ENCODE measurements at places on chromosomes 4 and X.

- DNase-seq: no peak
These were observed 132.0 kb upstream of the HDX start for GRCh38 chrX:84634201-84634782.

- no peak for DNase-seq
These were observed 40.5 kb downstream of the CASP6 start for GRCh38 chr4:109662771-109663170.

DNA sequence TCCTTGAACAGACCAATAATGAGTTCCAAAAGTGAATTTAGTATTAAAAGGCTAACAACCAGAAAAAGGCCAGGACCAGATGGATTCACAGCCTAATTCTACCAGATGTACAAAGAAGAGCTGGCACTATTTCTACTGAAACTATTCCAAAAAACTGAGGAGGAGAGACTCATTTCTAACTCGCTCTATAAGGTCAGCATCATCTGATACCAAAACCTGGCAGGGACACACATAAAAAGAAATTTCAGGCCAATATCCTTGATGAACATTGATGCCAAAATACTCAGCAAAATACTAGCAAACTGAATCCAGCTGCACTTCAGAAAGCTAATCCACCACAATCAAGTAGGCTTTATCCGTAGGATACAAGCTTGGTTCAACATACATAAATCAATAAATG is 35.8 kb upstream of the USP46 start:
- no peak for DNase-seq

GRCh38 chr4:8601556-8601955 is 9.0 kb downstream of the CPZ start:
- no peak for DNase-seq

DNA sequence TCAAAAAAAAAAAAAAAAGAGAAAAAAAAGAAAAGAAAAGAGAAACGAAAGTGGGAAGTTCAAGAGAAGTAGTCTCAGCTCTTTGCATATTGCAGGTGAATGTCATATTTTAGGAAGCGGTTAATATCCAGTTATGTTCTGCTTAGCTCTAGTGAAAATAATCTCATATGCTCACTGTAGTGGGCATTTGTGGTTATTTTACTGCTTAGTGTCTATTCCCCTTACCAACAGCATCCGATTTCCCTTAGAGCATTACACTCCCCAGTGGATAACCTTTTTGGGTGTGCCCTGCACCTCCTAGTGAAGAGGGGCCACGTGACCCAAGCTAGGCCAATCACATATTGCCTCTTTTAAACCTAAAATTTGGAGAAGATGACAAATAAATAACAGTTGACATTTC is 111.2 kb upstream of the ZNF827 start:
- no peak for DNase-seq

GRCh38 chrX:65607070-65607742 is 60.2 kb upstream of the MSN start:
- DNase-seq: peak; percentile 55

- no peak for DNase-seq
These were observed 44.4 kb downstream of the CRLF2 start for GRCh38 chrX:1167918-1168481.

DNA sequence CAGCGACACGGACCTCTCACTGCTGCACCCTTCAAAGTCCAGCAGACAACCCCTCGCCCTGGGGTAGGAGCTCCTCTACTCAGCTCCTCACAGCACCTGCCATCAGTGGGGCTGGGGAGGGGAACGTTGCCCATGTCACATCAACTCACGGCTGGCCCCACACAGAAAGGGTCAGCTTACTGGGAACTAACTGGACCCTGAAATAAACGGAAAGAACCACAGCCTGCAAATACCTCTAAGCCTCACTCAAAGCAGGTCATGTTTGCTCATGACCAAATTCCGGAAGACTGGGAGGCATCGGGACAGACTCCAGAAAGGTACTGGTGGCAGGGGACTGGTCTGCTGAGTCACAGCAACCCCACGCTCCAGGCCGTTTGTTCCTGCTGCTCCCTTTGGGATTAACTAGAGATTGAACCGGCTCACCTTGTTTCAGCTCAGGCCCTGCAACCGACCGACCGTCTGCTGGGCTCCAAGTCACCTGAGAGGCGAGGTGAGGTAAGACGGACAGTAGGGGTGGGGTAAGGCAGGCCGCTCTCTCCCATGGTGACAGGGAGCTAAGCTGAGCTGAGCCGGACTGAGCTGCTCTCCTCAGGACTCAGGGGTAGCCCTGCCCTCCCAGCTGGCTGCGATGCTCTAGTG is 5.6 kb downstream of the G6PD start:
- DNase-seq: no peak

- no peak for DNase-seq
These were observed 37.4 kb upstream of the IL1RAPL1 start for GRCh38 chrX:28549838-28550237.

DNA sequence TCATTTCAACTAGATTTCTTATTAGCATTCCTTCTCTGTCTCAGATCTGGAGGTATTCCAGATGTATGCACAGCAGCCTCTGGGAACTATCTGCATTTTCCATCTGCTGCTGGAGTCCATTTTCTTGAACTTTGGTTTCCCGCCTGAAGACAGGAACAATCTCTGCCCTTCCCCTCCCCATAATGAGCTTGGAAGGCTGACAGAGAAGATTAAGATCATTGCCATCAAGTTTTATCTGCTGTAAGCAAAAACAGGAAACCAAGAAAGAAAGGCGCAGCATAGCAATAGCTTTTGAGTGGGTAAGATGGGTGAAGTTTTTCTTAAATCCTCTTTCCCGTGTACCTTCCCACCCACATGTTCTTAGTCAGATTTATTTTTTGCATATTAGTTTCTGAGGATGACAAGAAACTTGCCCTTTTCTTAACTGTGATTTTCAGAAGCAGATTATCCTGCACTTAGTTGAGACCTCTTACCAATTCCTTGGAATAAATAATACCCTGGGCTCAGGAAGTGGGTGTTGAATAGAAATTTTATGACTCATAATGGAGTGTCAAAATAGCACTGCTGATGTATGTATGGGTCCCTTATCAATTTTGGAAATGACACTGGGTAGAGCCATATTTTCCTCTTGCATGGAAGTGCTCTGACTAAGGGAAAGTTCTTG is 78.3 kb downstream of the CT47B1 start:
- DNase-seq: peak; percentile 5

DNA sequence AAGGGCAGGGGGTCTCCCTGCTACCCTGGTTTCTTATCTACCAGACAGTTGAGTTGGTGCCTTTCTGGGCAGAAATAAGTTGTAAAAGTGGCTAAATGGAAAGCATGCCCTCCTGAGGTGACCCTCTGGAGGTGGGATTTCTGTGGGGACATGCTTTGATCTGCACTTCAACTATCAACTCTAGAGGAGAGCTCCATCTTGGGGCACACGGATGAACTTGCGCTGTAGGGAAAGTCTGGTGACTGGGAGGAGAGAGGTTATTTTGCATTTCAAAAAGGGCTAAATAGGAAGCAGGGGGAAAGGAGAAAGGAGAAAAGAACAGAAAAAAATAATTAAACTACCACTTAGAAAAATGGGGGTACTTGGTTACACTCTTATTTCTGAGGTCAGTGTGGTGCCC is 12.7 kb upstream of the RHOXF2B start:
- DNase-seq: no peak

DNA sequence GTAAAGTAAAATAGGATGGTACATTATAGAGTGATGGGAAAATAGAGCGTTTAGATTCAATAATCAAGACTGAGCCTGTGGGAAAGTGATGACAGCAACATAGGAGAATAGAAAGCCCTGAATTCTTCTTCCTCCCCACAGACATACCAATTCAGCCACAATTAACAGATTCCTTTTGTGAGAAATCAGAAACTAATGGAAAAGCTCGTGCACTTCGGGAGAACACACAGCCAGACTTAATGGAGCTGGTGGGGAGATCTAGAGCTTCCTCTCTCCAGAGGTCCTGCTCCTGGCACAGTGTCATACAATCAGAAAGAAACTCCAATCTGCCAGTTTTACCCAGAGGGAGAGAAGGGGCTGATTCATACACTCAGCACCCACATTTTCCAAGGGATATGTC is 676.3 kb upstream of the BOD1L1 start:
- no peak for DNase-seq

GRCh38 chr4:26204249-26204825 is 116.5 kb upstream of the RBPJ start:
- no peak for DNase-seq

DNA sequence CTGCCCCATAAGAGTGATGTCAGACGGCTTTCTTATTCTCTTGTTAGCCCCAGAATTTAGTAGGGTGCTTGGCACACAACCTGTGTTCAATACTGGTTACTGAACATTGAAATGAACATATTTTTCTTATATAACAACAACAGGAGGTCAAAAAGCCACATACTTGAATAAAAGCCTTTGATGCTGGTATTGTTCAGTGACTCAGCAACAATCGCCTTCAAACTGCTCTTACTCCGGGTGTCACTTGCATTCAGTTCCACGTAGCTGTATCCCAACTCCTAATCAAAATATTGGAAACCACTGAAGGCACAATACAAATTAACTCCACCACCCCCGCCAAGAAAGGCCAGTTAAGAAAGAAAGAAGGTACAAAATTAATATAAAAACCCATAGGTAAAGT is 61.5 kb downstream of the RFC1 start:
- DNase-seq: no peak

DNA sequence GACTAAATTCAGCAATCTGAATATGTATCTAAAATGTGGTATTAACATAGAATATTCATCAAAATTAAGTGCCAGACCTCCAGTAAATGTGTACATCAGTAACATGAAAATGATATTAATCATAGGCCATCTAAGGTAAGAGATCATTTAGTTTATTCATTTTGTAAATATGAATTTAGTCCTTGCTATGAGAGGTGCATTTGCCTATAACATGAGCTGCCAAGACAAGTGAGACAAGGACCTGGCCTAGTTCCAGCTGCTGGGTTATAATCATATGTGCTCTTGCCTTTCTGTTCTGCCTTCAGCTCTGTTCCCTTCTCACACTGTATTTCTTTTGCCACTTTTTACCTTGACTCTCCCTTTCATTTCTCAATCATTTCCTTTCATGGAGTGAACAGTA is 160.0 kb downstream of the STIM2 start:
- no peak for DNase-seq

DNA sequence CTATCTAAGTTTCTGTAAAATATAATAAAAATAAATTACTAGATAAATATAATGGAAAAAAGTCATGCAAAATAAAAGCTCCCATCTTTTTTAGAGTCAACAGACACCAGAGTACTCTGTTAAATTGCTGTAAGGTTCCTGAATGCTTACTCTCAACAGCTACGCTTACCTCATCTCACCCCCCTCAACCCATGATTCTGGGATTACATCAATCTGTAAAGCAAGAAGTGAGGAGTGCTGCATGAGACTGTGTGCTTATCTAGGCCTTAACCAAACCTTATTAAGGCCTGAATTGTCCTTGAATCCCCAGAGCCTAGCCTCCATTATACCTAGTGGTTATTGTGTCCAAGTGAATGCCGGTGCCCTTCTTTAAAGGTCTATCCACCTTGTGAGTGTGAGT is 735.8 kb downstream of the RPA4 start:
- no peak for DNase-seq

DNA sequence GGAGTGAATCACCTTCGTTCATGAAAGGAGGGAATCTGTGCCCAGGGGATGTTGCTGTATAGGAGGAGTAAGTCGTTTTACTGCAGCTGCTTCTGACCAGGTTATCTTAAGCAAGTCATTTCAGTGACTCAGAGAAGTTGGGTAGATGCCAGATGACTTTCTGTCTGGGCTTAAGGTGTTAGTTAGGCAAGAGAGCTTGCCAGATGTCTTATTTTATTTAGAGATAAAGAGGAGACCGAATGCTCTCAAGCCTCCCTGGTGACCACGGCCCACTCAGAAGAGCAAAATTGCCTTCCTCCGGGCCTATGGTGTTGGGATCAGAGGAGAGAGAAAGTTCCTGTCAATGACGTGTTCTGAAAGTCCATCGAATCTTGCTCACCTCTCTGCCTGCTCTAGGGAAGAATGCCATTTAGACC is 16.3 kb upstream of the ZNF827 start:
- DNase-seq: peak; percentile 98

Measured in fibroblast of mammary gland (primary cell).